ENCODE measurements at places on chromosomes 3 and 15.

- DNase-seq = peak; percentile 62
Measured at GRCh38 chr3:13078163-13078905, 5.1 kb upstream of the IQSEC1 start.

DNA sequence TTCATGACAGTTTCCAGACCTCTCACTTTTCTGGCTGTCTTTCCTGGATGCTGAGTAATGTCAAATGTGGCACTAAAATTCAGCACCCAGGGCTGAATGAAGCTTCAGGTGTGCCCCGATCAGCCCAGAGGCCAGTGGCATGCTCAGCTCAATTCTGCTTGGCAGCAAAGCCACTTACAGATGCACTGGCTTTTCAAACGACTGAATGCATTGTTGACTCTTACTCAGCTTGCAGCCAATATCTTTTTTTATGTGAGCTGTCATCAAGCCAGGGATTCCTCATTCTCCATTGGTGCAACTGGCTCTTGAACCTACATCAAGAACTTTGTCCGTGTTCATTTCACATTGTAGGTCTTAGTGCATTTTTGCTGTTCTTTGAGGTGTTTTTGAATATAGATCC, 60.7 kb downstream of the ZDHHC19 start:
- peak; percentile 55 for DNase-seq

DNA sequence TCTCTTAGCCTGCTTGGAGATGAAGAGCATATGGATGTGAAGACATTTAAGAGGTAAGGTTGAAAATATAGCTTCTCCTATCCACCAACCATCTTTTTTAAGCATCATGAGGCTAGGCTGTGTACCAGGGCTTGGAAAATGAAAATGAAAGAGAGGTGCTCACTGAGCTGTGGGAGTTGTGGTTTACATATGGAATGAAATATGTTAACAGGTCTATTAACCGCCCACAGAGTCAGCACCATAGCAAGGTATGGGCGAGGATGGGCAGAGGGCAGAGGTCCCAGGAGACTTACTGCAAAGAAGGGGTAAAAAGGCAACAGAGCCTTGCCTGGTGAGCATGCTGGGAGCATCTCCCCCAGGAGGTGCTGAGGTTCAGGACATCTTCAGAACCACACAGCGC, 273.1 kb downstream of the GABRG3 start:
- no peak for DNase-seq

GRCh38 chr15:35319354-35319753, 226.6 kb downstream of the DPH6 start:
- no peak for DNase-seq

GRCh38 chr3:13243586-13243985, 170.4 kb upstream of the IQSEC1 start:
- no peak for DNase-seq

DNA sequence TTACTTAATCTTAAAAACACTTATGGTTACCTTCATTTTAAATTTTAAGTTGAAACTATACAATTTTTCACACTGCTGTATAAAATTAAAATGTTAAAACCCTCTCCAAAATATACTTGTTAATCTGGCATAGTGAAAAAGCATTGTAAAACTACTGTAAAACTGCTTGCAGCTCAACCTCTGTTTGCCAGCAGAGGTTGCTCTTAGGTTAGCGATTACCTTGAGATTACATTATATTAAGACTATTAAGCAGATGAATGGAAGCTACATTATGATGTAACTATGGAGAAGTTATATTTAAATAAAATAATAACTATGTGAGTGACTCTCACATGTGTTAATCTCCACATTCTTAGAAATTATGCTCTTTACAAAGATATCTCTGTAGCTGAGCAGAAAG, 143.6 kb upstream of the SLITRK3 start:
- DNase-seq = peak; percentile 46
